Activated CD4-positive, CD25-positive, alpha-beta regulatory T cell treated with anti-CD3 and anti-CD28 coated beads, Interleukin-2, amount 50 U/mL, for 72 hours (primary cell): ENCODE measurements at places on chromosomes 6 and 20.

DNA sequence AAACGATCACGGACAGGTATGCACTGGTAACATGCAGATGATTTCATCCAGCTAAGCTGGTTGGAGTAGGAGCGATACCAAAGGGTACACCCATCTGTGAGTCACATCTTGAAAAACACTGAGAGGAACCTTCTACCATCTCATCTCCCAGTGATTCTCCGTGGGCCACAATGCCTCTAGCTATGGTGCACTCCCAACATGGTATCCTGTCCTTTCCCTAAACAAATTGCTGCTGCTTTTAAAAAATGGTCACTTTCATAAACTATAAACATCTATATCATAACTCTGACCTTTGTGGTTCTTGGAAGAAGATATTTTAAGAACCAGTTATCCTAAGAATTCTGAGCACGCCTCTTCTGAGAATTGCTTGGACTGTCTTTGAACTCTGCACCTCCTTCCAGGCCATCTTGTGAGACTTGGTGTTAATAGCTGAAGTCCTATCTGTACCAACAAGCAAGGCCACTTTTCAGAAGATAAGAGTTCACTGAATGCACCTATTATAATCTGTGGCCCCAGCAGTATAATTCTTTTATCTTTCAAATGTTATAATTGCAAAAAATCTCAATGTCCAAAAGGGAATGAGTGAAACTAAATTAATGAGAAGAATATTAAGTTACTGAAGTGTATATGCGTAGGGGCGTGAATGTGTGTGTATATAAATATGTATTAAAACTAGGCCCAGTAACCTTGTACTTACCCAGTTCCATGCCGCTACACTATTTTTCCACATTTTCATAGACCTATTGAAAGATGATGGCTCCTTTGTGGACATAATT, 70.5 kb upstream of the TPD52L1 start:
- no peak for DNase-seq

GRCh38 chr6:144007478-144008119, 460 bp downstream of the PLAGL1 start:
- DNase-seq: peak; percentile 32

DNA sequence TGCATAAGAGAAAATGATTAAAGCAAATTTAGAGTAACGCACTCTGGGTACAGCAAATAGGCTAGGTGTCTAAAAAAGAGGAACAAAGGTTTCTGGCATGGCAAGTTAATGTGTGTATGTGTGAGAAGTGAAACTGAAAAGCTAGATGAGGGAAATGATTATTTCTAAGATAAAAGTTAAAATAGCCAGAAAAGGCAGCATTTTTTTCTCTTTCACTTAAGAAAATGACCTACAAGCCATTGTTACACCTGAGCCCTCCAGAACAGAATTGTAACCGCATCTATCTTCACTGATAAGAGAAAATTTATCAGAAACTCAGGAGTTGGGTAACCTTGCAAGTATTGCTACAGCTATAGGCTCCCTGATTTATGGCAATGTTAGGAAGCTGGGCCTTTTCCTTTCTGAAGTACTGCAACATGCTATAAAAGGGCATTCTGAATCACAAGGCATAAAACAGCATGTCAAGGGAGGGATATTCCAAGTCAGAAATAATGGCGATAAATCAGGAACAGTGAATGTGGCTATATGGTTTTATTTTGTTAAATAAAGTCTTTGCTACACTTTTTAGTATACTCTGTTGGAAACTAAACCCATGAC, 395.3 kb downstream of the TBC1D32 start:
- no peak for DNase-seq

GRCh38 chr20:41509316-41510200, 108.6 kb downstream of the CHD6 start:
- DNase-seq: no peak

- no peak for DNase-seq
These were observed 28.8 kb upstream of the TULP4 start for GRCh38 chr6:158283304-158283980.

GRCh38 chr6:37696841-37697662, 631 bp downstream of the MDGA1 start:
- DNase-seq: peak; percentile 59

- no peak for DNase-seq
These were observed 2.9 kb upstream of the ZHX3 start for GRCh38 chr20:41320441-41320840.

GRCh38 chr6:166381733-166382499, 824 bp downstream of the MPC1 start:
- DNase-seq: peak; percentile 83

DNA sequence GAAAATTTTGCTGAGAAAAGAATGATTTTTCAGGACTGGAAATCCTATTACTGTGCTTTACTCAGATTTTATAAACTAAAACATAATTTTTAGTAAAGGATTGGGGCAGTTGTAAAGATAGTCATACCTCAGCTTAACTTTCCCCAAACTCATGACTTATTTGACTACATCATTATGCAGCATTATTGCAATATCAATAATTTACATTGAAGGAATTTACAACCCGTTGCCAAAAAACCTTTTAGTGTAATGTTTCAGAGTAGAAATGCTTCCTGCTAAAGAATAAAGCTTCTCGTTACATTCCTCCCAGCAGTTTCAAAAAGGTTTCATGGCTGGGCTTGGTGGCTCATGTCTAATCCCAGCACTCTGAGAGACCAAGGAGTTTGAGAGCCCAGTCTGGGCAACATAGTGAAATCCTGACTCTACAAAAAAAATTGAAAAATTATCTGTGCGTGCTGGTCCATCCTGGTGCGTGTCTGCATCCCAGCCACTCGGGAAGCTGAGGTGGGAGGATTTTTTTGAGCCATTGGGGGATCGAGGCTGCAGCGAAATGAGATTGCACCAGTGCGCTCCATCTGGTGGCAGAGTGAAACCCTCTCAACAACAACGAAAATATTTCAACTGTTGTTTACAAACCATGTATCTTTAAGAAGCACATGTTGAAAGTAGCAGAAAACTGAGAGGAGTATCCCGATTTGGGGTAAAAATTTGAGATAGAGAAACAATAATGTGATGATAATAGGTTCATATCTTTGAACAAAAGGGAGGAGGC, 4.4 kb downstream of the AMD1 start:
- DNase-seq: no peak

DNA sequence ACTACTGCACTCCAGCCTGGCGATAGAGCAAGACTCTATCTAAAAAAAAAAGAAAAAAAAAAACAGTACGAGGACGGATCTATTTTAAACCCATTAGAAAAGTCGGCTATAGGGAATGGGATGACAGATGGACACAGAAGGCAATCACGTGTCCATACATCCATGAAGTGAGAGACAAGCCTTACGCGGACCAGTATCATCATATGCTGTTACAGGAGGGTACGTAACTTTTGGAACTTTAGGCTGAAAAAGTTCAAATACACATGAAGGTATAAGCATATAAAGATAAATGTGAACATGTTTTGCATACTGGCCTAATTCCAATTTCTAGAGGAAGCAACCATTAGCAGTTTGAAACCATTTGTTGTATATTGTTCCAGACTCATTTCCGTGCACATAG, 109.8 kb upstream of the EXOC2 start:
- no peak for DNase-seq

- DNase-seq: no peak
These were observed 180.0 kb upstream of the RREB1 start for GRCh38 chr6:6927521-6928361.

GRCh38 chr6:113936093-113936934, 34.6 kb downstream of the HDAC2 start:
- no peak for DNase-seq

- no peak for DNase-seq
These were observed 17.3 kb upstream of the TXLNB start for GRCh38 chr6:139308936-139309603.

DNA sequence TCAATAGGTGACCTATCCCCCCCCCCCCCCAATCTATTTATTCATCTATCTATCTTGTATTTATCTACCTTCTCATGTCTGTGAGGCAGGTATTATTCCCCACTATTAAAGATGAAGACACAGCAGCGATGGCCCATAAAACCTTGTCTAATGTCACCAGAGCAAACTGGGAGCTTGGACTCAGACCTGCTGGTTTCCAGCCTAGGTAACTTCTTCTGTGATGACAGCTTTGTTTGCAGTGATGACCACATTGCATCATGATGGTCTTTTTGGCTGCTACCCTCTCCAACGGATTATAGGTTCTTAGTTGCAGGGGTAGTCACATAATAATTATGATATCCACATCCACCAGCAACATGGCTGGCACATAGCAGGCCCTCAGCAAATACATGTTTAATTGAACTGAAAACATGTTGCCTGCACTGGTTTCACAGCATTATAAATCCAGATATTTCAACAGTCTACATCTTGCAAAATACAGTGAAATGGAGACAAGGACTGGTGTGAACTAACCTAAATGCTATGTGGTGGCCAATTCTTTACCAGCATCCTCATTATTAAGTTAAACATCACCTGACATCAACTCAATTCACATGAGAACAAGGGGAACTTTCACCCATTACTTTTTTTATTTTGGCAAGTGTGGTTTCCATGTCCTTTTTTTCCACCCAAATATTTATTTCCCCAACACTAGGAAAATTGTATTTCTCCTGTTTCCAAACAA, 712.5 kb upstream of the NRSN1 start:
- no peak for DNase-seq

GRCh38 chr6:71727632-71728294, 158.6 kb upstream of the RIMS1 start:
- DNase-seq: no peak

DNA sequence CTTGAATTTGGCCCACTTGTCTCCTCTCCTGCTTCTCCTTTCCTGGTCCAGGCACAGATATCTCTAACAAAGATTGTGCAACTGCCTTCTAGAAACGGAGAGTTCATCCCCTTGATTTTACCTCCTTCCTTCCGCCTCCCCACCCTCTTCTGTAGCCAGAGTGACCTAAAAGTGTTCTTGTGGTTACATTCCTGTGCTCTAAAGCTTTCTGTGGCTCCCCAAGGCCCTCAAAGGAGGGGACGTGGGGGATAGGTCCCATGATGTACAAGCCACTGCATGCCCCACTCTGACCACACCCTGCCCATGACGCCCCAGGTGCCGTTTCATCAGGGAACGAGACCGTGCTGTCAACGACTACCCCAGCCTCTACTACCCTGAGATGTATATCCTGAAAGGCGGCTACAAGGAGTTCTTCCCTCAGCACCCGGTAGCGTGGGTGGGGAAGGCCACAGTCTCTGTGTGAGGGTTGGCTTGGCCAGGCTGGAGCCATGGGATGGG, 8.2 kb downstream of the CDC25B start:
- no peak for DNase-seq

GRCh38 chr20:12056839-12057238, 139.1 kb downstream of the BTBD3 start:
- DNase-seq: no peak

GRCh38 chr20:39874049-39874893, 814.8 kb downstream of the MAFB start:
- no peak for DNase-seq

GRCh38 chr6:9485992-9486391, 928.9 kb downstream of the TFAP2A start:
- DNase-seq: no peak

- peak; percentile 42 for DNase-seq
These were observed 61.8 kb downstream of the NFATC2 start for GRCh38 chr20:51480507-51481270.

DNA sequence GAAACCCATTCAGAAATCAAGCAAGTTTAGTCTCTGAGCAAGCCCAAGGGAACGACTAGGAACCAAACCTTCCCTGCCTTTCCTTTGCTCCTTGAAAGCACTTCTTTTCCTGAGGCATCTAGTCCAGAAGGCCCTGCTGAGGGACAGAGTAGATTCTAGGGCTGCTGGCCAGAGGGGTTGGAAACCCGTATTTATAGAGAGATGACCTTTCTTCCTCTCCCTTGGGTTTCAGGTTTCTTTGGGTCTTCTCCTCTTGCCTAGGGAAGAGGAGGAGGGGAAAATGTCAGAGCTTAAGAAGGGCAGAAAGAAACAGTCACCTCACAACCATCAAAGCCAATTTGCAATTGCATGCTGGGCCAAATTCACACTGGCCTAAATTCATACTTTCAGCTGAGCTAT, 5.8 kb downstream of the APOBEC2 start:
- DNase-seq: no peak

GRCh38 chr6:20877008-20877937, 343.0 kb downstream of the CDKAL1 start:
- DNase-seq: peak; percentile 37

- no peak for DNase-seq
These were observed 36.7 kb upstream of the INSM1 start for GRCh38 chr20:20331156-20331555.

- DNase-seq: no peak
These were observed 349.4 kb downstream of the ARHGAP18 start for GRCh38 chr6:129360682-129360955.

GRCh38 chr20:34925981-34926380, 29.6 kb downstream of the GSS start:
- DNase-seq: no peak

GRCh38 chr6:13445005-13445743, 42.2 kb downstream of the GFOD1 start:
- DNase-seq: no peak

DNA sequence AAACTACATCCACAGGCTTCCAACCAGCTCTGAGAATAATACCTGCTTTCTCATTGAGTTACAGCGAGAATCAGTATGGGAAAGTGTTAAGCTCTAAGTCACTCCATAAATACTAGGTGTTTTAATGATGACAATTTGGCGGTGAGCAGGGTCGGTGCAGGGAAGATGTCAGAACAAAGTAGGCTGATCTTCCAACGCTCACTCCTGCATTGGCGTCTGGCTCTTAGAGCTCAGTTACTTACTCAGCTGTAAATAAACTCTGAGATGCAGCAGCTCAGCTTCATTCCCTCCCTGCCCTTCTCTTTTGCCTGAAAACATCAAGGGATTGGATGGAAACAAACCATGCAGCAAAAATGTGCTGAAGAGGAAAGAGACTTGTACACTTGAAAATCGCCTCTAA, 102.5 kb upstream of the SPACA1 start:
- no peak for DNase-seq

DNA sequence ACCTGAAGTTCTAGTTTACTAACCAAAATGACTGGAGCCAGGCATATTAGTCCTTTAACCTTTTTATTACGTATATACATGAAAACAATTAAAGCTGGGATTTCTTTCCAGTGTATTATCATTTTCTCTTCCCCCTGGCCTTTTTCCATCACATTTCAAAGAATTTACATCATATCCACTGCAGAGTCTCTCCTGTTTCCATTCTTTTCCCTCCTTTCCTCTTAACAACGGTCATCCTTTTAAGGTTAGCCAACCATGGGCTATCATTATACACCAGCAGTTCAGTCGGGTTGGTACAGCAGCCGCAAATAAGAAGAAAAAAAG, 104.6 kb downstream of the TFAP2A start:
- no peak for DNase-seq

DNA sequence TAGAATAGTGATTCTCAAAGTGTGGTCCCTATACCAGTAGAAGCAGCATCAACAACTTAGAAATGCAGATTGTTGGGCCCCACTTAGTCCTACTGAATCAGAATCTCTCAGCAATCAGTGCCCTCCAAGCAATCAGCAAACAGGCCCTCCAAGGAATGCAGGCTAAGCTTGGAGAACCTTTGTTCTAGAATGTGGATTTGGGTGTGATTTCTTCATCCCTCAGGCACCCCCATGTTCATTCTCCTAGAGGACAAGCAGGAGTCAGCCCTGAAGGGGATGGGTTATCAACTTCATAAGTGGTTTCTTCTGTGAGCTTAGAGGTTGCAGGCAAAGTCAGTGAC, 40.5 kb upstream of the TAF8 start:
- DNase-seq: no peak
